Stimulated activated CD8-positive, alpha-beta memory T cell treated with anti-CD3 and anti-CD28 coated beads, Interleukin-12 subunit alpha, Interleukin-12 subunit beta, amount 100 ng/mL, for 4 hours (primary cell): ENCODE measurements at places on chromosomes 2 and 18.

DNA sequence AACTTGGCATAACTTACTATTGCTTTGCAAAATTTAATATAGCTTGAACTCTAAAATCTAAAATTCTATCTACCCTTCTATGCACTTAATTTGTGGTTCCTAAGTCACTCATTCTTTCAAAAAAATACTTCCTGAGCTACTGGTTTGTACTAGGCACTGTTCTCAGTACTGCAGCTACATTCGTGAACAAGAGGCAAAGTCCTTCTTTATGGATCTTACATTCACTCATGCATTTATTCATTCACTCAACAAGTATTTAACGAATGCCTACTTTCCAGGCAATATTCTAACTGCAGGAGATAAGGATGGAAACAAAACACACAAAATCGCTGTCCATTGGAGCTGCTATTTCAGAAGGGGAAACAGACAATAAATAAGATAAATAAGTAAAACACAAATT is 104.8 kb downstream of the NBAS start:
- no peak for DNase-seq

- DNase-seq: no peak
Observed at GRCh38 chr2:29923110-29923721, 1.8 kb upstream of the ALK start.

GRCh38 chr2:66201242-66201641 is 233.7 kb upstream of the MEIS1 start:
- no peak for DNase-seq

DNA sequence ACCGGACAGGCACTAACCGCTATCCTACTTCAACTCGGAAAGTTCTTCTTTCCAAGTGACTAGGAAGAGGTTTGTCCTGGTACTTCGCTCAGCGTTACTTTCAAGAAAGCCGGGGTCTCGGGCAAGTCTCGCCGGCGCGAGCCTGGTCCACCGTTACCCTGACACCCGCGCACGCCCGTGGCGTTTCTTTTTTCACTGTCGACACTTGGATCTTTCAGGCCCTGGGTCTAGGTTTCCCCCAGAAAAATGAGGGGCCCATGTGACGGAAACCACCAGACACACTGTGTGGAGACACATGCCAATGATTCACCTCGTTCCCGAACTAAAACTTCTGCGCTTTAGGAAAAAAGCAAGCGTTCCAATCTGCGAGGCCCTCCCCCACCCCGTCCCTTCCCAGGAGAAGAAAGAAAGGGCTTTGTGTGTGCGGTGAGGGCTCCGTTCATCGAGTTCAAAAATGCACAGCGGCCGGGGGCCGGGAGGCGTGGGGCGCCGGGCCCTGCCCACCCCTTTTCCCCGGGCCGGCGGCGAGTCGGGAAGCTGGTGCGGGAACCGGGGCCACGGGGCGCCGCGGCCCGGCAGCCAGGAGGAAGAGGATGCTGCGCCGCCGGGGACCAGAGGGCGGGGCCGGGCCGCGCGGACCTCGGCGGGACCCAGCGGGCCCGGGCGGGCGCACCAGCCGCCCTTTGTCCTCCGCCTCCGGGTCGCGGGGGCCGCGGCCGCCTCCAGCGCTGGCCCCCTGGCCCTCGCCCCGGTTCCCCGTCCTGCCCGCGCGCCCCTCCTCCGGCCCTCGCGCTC is 2.6 kb downstream of the ZNF521 start:
- no peak for DNase-seq

- DNase-seq: no peak
Observed at GRCh38 chr2:237253046-237253702, 160.8 kb downstream of the COL6A3 start.

DNA sequence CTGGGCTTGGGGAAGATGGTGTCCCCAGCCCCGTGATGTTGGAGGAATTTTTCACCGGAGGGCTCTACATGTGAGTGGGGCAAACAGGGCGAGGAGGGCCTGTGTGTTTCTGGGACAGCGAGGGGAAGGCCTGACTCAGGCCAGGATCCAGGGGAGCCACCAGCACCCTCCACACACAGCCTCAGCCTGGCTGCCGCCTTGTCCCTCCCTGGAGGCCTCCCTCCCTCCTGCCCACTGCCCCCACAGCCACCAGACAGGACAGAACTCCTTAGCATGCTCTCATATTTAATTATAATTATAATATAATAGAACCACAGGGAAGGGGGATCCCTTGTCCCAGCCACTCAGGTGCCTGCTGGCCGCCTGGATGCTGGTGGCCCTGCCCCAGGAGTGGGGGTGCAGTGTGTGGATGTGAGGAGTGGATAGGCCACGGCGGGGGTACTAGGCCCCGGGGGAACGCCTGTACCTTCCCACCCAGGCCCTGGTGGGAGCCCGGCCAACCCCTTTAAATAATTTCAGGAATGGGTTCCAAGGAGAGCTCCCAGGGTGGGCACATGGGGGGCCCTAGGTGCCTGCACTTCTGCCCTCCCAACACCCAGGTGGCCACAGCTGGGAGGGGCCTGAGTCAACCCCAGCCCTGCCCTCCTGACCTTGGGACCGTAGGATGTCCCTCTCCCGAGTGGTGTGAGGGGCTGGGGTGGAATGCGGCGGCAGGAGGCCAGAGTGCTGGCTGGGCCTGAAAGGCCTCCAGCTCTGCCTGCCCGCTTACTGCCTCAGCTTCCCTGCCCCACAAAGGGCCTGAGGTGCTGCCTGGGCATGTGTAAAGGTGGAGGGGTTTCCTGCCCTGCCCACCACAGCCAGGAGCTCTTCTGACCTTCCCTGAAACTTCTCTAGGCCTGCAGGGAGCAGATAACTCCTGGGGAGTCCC is 8.8 kb downstream of the PDCD1 start:
- no peak for DNase-seq

- no peak for DNase-seq
Observed at GRCh38 chr2:67374949-67375348, 22.2 kb upstream of the ETAA1 start.

DNA sequence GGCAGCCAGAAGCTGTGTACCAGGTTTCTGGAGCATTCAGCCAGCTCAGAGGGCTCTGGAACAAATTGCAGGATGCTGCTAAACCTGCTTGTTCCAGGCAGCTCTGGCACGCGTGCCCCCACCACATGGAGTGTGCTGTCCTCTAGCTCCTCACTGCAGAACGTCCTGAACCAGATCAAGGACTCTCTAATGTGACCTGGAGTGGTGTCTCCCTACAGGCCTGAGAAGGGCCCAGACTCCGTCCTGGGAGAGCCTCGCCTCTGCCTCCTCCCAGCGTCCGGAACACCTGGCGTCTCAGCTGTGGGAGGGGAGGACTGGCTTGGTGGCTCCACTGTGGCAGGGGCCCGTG is 115.6 kb upstream of the GPC1 start:
- DNase-seq: no peak

DNA sequence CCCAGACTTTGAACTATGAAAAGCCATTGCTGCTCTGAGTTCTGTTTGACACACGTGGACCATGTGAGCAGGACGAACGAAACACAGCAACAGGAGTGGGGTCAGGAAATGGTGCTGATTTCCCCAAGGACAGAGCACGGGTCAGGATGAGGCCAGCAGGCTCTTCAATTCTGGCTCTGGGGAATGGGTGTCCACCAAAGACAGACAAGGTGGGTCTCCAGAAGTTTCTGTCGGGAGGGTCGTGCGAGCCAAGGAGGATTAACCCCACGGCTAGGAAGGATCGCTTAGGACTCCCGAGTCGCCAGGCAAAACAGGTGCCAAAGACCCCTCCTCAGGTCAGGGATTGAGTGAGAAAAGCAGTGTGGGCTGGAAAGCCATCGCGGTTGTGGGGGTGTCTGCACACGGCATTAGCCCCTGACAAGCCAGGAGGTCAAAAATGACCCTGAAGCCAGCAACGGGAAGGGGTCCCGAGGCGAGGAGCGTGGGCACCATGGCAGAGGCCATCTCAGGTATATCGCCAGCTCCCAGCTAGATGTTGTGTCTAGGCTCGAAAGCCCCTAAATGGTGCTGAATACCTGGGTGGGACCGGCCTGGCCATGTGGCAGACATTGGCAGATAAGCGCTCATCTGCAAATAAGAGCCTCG is 213.9 kb upstream of the SALL3 start:
- DNase-seq: no peak

DNA sequence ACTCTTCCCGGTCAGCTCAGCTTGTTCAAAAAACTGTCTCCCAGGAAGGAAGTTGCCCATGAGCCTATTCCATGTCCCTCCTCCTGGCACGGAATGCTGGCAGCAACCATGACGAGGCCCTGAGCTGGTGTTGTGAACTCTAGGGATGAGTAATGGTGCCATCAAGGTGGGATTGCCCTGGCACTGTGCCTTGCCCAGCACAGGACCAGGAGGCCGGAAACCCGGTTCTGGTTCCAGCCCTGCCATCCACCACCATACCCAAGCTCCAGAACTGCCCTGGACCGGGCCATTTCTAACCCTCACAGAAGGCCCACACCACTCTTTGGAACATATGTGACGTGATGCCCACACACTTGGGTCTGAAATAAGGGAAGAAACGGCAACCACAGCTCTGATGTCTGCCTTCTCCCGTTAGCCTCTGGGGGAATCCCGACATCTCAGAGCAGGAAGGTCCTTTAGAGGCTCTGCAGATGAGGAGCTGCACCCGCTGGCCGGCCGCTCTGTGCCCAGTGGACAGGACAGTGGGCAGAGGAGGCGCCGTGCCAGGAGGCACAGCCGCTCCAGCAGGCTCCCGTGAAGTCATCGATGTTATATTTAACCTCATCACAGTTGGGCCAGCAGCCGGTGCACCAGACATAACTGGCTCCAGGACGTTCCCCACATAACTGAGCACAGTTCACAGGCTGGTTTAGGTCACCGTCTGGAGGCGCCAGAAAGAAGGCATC is 462.1 kb upstream of the ID2 start:
- DNase-seq: no peak

GRCh38 chr2:239293775-239294430 is 106.9 kb downstream of the HDAC4 start:
- no peak for DNase-seq

GRCh38 chr2:71777946-71778345 is 324.6 kb downstream of the DYSF start:
- DNase-seq: no peak

- DNase-seq: no peak
Observed at GRCh38 chr2:127877136-127877535, 8.6 kb downstream of the AMMECR1L start.
